Calu3 (cell line): ENCODE measurements at places on chromosomes 3 and 15.
A peak's percentile ranks its signal among the peaks of the same experiment; 100 is the strongest.

DNA sequence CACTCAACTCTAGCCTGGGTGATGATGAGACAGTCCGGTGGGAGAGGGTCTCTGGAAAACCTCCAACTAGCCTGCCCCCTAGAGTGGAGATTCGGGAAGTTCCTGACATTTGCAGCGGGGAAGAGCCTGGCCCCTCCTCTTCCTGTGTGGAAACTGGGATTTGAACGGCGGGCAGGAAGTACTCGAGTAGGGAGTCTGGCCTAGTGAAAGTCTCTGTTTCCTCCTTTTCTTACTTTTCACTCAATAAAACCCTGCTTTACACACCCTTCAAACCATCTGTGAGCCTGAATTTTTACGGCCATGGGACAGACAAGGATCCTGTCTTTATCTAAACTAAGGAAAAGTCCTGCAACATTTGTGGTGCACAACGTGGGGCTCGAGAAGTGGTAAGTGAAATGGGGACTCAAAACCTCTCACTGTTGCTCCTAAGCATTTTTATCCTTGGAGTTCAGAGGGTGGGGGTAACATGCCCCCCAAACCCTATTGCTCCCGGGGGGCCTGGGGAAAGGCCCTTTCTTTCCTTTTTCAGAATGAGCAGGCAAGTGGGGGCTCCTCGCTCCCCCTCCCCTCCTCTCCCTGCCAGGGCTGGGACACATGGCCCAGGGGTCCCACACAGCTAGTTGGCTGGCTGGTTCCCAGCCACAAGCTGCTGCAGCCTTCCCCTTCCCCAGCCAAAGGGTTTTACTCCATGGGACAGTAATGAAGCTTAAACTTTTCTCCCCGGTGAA, 224.7 kb upstream of the GBE1 start:
- no peak for DNase-seq

- no peak for DNase-seq
Measured at GRCh38 chr3:9147215-9147895, 102.1 kb downstream of the SRGAP3 start.

DNA sequence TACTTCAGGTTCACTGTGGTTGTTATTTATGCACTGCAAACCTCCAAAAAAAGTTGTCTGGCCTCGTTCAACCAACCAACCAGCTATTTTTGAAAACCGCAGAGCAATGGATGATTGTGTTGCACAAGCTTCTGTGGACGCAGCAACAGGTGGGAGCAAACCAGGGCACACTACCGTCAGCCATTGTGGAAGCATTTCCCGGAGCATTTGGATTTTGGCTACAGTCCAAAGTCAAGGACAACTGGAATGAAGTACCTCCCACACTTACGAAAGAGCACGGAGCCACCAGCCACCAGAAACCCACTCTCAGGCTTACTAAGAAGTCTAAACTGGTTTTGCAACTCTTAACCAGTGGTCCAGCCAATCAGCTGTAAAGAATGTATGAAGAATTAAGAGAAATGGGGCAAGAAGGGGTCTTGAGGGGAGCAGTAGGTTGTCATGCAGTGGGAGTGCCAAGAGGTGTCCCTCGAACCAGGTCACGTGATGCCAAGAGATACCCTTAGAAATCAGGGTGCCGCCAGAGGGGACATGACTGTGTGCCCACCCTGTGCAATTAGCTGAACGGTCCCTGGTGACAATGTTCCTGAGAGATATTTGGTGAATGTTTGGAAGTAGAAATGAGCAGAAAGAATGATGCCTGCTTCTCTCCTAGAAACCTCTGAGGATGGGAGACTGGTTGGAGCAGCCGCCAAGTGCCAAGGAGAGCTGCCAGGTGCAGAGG, 68.9 kb upstream of the PCSK6 start:
- no peak for DNase-seq

- no peak for DNase-seq
Measured at GRCh38 chr3:48636149-48636655, 941 bp upstream of the SLC26A6 start.

- DNase-seq, result no peak
Measured at GRCh38 chr3:197810901-197811300, 19.8 kb downstream of the LRCH3 start.

DNA sequence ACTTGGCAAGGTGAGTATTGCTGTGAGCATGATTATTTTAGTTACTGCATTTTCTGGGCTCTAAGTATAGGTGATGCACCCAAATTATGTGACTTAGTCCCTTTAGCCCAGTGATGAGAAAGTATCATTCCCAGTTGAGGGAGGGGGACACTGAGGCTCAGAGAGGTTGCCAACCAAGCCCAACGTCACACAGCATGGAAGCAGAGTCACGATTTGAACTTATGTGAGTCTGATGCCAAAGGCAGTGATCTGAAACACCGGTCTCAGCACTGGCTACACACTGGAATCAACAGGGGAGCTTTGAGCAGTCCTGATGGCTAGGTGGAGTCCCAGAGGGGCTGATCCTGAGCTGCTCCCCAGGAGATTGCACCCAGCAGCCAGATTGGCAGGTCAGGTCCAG, 39.5 kb upstream of the SLC6A6 start:
- DNase-seq, result no peak

DNA sequence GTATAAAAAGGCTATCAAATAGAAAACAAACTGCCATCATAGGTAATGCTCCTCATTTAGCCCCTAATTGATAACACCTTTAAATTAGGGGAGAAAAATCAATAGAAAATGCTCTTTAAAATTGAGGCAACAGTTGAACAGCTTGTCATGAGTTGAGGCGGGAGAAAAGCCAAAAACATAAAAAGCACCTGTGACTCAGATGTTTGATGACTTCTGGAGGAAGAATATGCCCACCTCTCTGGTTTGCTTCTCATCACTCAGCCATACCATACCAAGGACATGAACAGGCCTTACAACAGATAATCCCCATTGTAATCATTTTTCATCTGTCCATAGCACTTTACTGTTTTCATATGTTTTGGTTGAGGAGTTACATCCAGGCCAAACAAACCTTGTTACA, 246.0 kb downstream of the MYRIP start:
- DNase-seq, result no peak

DNA sequence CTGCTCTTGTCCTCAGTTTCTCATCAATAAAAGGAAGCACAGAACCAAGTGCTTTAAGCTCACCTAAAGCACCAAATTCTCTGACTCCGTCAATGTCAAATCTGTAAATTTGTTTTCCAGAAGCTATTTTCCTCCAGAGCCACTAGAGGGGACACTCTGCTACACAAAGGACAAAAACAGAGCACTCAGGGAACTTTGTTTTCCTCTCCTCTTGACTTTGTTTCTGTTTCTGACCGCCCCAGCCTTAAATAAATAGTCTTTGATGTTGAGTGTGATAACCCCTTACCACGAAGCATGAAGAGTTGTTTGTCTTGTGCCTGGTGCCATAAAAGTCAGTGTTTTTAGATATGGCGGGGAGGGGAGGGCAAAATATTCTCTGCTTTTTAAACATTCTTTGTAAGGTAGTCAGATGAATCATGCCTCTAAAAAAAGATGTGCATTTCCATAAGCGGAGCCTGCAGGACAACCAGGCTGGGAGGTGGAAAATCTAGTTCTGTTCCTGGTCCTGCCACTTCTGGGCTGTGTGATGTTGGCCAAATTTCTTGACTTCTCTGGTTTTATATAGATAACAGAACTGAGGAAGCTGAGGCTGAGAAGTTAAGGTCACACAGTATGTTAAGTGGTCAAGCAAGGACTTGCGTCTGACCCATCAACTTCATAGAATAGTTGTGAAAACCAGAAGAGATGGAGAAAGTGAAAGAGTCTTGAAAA, 7.3 kb upstream of the ZBTB38 start:
- DNase-seq, result peak; percentile 69

DNA sequence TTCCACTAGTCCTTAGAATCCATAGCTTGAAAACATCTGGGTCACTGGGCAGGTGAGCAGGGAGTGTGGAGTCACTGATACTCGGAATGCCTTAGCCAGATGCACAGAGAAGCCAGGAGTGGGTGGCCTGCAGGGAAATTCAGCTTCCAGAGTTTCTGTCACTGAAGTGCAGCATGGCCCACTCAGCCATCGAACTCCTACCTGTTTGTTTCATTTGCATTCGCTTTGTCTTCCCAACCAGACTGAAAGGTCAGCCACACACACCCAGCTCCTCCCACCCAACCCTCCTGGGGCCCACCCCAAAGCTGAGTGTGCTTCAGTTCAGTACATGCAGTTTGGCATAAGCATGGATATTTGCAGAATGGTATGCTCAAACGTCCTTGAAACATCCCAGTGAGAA, 124.5 kb upstream of the ATP10A start:
- no peak for DNase-seq

GRCh38 chr3:157237886-157238285, 77.9 kb upstream of the CCNL1 start:
- no peak for DNase-seq

DNA sequence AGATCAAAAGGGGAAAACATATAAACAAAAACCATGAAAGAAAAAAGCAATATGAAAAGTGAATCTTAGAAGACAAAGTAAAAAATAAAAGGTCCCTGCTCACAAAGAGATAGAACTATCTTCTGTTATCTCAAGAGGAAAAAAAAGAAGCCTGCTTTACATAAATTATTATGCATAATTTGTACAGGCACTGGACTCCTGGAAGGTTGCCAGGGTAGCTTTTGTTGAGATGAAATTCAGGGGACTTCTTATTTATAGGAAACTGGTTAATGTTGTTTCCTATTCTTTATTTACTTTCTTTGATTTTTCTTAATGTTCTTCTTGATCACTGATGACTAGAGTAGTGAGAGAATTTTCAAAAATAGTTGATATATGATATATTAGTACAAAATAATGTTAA, 66.9 kb downstream of the PPM1L start:
- no peak for DNase-seq

GRCh38 chr3:149333176-149333859, at the start of gene TM4SF18:
Gene TM4SF18 (minus strand): TSS chr3:149333636. CDS start chr3:149333382, 254 bp downstream.
- no peak for DNase-seq

GRCh38 chr15:47887241-47887800, 170.0 kb downstream of the SEMA6D start:
- no peak for DNase-seq

- no peak for DNase-seq
Measured at GRCh38 chr3:50354850-50355249, 4.2 kb downstream of the CYB561D2 start.

DNA sequence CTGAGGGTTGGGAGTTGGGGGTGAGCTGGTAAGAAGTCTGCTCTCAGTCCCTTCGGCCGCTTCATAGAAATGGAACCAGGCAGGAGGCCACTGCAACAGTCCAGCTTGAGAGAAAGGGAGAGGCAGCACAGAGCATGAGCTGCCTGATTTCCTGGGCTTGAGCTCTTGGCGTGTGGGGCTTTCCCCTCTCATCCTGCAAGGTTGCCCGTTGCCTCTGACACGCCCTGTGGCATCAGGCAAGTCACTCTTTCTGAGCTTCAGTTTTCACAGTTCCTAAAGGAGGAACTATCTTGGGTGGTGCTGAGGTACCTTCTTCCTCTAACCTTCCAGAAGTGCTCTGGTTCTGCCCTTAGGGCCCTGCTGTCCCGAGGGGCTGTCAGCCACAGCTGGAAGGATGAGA, 4.9 kb downstream of the MESP2 start:
- peak; percentile 47 for DNase-seq

DNA sequence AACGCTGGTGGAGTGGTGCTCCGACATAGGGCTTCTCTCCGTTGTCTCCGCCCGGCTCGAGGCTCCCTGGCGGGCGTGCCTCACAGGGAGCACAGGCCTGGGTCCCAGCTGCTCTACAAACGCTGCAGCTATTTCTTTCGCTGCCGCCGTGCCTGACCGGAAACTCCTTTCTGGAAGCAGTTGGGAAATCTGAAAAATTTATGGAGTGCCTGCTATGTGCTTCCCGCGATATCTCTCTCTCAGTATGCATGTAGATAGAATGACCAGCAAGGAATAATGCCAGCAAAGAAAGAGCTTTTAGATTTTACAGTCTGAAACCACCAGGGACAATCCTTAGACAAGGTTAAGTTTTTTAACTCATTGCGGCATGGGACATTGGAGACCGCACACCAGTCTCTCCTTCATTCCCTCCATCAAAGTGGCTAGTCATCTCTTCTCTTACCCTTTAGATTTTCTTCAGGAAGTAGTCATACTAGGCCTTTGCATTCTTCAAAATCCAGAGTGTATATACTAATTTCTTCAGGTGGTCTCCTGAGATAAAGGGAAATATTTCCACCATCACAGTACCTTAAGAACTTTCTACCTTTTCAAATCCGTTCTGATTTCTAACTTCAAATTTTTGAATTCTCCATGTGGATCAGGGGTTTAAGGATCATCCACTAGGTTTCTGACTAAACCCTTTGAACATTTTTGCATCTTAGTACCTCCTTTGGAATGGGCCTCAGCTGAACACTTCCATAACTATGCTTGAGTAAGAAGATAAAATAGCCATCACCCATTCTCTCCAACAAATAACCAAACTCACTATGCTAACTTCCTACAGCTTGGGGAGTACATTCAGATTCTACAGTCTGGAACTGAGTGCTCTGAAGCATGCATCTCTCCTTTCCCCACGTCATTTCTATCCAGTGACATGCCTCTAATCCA, 1.1 kb upstream of the NPHP3 start:
- DNase-seq, result no peak

DNA sequence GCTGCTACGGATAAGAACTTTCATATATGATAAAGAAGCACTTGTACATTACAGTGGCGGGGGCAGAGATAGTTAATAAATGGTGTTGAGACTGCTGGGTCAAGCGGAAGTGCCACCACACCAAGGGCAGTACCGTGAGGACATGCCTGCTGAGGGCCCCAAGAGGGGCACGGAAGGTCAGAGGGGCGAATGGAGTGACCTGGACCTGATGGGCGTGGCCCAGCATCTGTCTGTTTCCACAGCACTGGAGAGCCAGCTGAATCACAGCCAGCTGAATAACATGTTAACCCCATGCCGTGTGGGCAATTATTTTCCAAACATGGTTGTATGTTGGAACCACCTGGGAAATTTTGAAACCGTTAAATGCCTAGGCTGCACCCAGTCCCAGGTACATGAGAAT, 37.2 kb downstream of the ANKDD1A start:
- no peak for DNase-seq

DNA sequence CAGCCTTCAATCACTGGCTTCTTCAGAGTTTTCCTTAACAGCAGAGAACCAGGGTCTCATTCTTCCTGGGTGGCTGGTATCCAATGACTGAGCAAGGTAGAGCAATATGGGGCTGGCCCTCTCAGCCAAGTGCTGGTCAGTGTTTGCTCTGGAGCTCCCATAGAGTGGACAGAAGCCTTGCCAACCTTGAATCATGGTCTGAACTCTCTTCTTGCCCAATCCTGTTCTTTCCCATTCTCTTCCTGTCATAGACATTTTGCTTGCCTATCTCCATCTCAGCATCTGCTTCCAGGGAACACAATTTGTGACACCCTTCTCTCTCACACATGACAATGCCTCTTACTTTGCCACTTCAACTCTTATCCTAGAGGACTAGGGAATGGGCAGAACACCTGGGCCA, 245.6 kb upstream of the PEX5L start:
- DNase-seq, result no peak

- no peak for DNase-seq
Measured at GRCh38 chr15:55907797-55908196, 85.6 kb downstream of the NEDD4 start.

GRCh38 chr3:160346511-160346910, 52.5 kb downstream of the IFT80 start:
- DNase-seq, result no peak

- DNase-seq, result no peak
Measured at GRCh38 chr3:188267790-188268335, 113.9 kb downstream of the LPP start.
